ENCODE measurements at places on chromosomes 2 and 18. TPM values are rescaled to one million over a fixed set of nuclear protein-coding genes. Genes with fewer than 3 reads are reported as not detected.

MYOM1 gene
- total RNA-seq, result 281 TPM

NT5C1B gene
- total RNA-seq, result not detected

EFR3B gene
- 0.68 TPM for total RNA-seq

GRHL1 gene
- total RNA-seq, result 0.52 TPM

NCKAP5 gene
- total RNA-seq, result 0.03 TPM

UGT1A4 gene
- total RNA-seq, result not detected

AKAIN1 gene
- total RNA-seq, result not detected

MROH2A gene
- not detected for total RNA-seq

Data from gastrocnemius medialis (tissue), 4 donors.